Stimulated activated CD8-positive, alpha-beta memory T cell treated with anti-CD3 and anti-CD28 coated beads, Interleukin-7, amount 100 ng/mL, for 24 hours (primary cell): ENCODE measurements at places on chromosomes 11 and 22.

- DNase-seq = no peak
Measured at GRCh38 chr11:119318240-119319135, 1.6 kb upstream of the MCAM start.

DNA sequence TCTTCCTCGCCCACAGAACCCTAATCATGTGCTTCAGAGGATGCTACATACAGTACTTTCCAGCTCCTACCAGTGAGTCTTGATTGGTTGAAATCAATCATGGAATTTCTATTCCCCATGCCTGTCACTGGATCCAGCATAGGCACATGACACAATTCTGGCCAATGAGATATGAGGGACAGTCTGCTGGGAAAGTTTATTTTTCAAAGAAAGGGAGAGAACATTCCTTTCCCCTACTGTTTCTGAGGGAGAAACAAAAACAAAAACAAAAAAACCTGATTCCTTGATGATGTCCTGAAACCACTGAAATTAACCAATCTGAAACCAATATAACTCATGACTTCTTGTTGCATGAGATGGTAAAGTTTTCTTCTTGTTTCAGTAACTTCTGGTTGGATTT is 3.3 kb upstream of the RCN1 start:
- DNase-seq = no peak

DNA sequence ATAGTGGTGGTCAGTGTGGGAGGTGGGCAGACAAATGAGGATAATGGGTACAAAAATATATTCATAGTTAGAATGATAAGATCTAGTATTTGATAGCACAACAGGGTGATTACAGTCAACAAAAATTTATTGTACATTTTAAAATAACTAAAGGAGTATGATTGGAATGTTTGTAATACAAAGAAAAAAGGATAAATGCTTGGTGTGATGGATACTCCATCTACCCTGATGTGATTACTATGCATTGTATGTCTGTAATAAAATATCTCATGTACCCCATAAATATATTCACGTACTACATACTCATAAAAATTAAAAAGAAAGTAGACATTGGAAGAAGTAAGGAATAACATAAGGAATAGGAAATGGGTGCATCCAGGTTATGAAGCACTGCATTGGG is 15.4 kb downstream of the RRP8 start:
- DNase-seq = no peak

GRCh38 chr11:31827455-31828206 is 16.5 kb upstream of the PAX6 start:
- no peak for DNase-seq

- DNase-seq = no peak
Measured at GRCh38 chr22:48209473-48210197, 1447.2 kb downstream of the TBC1D22A start.

GRCh38 chr22:49446145-49446758 is 381.4 kb downstream of the BRD1 start:
- DNase-seq = no peak
